ENCODE measurements at places on chromosomes 4 and X.

DNA sequence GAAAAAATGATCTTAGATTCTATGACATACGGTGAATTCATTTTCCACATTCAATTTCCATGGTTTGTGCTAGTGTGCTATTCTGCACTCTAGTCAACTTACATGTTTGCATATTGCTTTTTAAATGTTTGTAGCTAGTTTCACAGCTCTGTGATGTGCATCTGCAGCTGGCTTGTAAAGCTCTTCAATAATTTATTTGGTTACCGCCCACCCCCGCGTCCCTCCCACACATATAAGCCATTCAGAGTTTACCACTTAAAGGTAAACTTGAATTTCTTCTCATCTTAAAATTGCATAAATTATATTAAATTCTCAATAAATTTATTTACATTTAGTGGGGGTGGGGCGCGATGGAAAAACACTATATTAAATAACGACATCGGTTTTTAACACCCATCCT is 291 bp upstream of the NBDY start:
- no peak for DNase-seq

GRCh38 chr4:64796581-64796980 is 387.3 kb upstream of the TECRL start:
- no peak for DNase-seq

GRCh38 chr4:137998666-137999429 is 243.3 kb downstream of the SLC7A11 start:
- DNase-seq = peak; percentile 25

- DNase-seq = no peak
Observed at GRCh38 chr4:26558166-26558895, 25.6 kb upstream of the TBC1D19 start.

DNA sequence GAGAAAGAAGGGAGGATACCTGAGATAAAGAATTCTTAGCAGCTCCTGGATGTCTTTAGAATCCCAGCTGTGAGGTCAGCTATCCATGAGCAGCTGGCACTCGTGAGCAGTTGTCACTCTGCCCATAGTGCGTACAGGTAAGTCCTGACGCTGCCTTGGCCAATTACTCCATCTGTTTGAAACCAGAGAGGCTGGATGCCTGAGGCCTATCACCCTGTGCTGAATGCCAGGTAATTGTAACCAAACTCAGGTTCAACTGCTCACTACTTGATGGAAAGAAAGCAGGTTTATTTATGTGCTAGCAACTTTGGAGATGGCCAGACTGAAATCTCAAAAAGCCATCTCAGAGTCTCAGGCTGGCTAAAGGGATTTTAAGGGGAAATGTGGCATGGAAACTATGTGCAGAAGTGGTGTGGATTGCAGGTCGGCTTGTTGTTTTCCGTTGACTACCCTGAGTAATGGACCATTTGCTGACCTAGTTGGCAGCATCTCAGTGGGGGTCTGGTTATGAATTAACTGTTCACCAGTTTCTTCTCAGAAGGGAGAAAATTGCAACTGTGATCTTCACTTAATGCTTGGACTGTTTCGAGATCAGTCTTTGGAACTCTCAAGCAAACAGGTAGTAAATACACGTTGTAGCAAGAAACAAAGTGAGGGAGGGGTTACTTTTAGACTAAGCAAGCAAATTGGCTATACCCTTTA is 1614.0 kb upstream of the PCDH10 start:
- no peak for DNase-seq

DNA sequence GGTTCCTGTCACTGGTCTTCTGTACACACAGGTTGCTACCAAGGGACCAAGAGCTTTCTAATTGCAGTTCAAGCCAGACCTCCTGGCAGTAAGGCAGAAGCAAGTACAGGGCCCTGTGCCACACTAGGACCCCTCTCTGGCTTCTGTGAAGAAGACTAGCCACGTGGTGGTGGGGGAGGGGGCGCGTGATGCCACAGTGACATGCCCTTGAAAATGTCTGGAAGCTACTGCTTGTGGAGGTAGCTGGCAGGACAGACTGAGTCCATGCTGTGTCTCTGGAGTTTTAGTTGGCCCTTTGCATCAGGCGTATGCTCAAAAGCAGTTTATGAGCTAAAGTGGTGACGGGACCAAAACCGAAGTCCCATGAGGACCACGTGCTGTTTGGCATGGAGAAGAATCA is 50.9 kb downstream of the RTL5 start:
- no peak for DNase-seq

- no peak for DNase-seq
Observed at GRCh38 chrX:12929701-12930100, 23.3 kb downstream of the TLR8 start.

GRCh38 chr4:90857081-90857820 is 730.1 kb downstream of the CCSER1 start:
- no peak for DNase-seq

- peak; percentile 16 for DNase-seq
Observed at GRCh38 chrX:95058815-95059214, 1384.8 kb downstream of the FAM133A start.

DNA sequence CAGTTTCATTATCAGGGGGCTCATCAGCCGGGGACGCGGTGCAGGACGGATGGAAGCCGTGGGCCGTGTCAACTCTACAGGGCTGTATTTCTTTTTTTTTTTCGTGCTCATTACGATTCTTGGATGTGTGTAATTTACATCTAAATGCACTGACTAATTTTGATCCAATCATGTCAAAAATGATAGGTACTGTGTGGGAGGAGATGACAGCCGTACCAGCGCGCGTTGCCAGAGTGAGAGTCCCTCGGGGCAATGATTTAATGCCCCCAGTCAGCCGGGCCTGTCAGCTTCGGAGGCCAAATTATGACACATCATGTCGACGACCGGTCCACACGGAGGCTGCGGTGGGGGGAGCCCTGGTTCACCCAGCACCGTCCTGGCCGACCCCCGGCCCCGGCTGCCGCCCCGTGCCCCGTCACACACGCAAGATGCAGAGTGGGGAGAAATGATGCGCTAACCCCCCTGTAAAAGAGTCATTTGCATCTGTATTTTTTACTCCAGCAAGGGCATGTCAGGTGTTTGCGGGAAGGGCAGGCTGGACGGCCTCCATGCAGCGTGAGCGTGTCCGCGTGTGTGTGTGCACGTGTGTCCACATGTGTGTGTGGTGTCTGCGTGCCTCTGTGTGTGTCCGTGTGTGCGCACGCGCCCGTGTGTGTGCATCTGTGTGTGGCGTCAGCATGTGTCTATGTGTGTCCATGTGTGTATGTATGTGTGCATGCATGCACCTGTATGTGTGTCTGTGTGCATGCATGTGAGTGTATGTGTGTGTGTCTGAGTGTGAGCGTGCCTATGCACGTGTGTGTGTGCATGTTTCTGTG is 74.3 kb upstream of the PPP2R3B start:
- no peak for DNase-seq

DNA sequence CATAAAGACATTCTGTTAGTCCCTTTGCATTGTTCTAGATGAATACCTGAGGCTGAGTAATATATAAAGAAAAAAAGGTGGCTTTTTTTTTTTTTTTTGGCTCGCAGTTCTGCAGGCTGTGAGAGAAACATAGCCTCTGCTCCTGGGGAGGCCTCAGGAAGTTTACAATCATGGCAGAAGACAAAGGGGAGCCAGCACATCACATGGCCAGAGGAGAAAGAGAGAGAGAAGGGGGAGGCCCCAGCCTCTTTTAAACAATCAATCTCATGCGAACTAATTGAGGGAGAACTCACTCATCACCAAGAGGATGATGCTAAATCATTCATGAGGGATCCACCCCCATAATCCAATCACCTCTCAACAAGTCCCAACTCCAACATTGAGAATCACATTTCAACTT is 364.0 kb upstream of the EPHA5 start:
- no peak for DNase-seq

DNA sequence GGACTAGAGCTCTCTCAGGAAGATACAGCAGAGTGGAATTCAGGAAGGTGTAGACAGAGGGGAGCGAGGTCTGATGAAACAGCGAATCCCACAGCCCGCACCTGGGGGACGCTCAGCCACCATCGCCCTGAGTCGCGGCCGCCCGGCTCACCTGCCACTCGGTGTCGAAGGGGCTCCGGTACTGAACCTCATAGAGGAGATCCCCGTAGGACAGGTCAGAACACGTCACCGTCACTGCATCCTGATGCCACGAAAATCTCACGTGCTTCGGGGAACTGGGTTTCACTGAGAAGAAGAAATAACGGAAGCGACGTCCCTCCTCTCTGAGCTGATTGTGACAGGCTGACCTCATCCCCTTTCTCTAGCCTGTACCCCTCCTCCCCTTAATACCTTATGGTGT is 10.2 kb downstream of the CRLF2 start:
- no peak for DNase-seq

DNA sequence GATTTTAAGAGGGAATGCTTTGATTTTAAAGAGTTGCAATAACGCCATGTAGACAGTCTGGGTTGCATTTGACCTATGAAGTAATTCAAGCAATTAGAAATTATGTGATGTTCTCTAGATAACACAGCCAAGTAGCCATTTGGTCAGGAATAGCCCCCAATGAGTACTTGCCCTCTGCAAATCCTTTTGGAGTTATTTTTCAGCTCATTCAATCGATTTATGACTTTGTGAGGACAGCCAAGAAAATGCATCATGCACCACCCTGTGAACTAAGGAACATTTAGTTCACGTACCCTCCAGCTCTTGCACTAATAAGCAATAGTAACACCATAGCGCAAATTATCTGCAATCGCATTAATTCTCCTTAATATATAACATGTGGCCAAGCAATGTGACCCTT is 552.6 kb upstream of the INTU start:
- no peak for DNase-seq

GRCh38 chrX:44244008-44244407 is 99.5 kb downstream of the EFHC2 start:
- DNase-seq = peak; percentile 17

GRCh38 chr4:112127048-112127637 is 18.1 kb upstream of the FAM241A start:
- no peak for DNase-seq

DNA sequence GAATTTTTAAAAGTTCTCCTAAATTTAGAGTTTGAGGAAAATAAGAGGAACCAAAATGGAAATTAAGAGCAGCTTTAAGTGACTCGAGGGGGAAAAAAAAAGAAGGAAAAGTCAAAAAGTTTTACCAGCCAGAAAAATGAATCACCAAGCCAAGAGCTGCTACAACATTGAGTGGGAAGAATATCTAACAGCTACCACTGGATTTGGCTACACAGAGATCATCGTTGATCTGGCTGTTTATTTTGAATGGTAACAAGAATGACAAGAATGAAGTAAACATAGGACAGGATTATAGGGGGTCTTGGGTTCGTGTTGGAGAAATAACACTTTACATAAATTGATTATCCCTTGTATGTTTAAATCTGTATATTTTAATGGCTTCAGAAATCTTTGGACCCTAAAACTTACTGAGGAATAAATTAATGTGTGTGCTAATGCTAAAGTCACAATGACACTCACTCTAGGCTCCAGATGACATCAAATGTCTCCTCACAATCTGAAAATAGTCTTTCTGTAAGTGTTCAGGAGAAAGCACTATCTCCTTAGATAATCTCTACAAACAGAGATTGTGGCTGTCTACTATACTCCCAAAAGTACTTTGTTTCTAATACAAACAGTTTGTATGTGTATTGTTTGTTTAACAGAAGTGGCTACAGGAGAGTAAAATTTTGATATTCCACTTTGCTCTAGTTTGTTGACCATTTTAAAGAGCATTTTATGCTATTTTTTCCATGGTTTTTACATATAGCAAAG is 3.1 kb upstream of the CSN3 start:
- DNase-seq = no peak

DNA sequence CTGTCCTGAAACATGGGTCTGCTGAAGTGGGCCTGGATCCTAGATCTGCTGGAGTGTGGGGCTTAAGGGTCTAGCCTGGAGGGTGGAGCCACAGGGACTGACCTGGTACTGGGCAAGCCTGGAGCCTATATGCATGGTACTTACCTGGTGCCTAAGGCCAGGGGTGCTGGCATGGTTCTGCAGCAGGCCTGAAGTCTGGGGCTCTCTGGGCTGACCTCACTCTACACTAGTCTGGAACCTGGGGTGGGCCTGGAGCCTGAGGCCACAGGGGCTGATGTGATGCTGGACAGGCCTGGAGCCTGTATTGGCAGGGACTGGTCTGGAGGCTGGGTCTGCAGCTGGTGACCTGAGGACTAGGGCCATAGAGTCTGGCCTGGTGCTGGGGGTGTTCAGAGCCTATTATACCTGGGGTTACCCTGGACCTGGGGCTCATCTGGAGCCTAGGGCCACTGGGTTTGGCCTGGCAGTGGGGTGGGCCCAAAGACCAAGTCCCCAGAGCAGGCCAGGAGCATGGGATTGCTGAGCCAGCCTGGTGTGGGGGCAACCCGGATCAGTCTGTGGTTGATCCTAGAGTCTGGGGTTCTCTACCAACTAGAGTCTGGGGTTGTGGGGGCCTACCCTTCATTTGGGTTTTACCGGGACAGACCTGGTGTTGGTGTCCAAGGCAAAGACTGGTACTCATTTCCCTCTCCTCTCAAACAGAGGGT is 179.6 kb downstream of the SLC4A4 start:
- no peak for DNase-seq

GRCh38 chrX:27307546-27307945 is 155.6 kb downstream of the PPP4R3C start:
- DNase-seq = no peak

GRCh38 chrX:16722481-16722880 is 3.1 kb downstream of the SYAP1 start:
- DNase-seq = no peak

GRCh38 chrX:11445540-11445939 is 152.3 kb downstream of the AMELX start:
- DNase-seq = no peak

DNA sequence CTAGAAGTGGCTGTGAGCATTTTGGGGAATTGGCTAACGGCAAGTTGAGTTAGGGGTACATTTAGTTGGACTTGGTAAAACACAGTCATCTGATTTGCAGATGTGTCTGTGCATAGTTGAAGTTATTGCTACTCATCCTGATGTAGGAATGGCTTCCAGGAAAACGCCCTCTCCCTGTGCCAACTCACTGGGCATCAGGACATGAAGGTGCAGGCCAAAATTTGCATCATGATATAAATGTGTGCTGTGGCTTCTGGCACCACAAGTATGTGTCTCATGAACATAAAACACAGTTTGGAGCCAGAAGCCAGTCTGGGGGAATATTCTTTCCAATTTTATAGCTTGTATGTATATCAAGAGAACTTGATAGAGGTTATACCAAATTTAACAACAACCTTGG is 54.2 kb upstream of the CBR4 start:
- no peak for DNase-seq

GRCh38 chrX:136176399-136176825 is 29.1 kb downstream of the FHL1 start:
- DNase-seq = peak; percentile 49

- peak; percentile 23 for DNase-seq
Observed at GRCh38 chr4:73662709-73663546, 42.7 kb upstream of the RASSF6 start.

DNA sequence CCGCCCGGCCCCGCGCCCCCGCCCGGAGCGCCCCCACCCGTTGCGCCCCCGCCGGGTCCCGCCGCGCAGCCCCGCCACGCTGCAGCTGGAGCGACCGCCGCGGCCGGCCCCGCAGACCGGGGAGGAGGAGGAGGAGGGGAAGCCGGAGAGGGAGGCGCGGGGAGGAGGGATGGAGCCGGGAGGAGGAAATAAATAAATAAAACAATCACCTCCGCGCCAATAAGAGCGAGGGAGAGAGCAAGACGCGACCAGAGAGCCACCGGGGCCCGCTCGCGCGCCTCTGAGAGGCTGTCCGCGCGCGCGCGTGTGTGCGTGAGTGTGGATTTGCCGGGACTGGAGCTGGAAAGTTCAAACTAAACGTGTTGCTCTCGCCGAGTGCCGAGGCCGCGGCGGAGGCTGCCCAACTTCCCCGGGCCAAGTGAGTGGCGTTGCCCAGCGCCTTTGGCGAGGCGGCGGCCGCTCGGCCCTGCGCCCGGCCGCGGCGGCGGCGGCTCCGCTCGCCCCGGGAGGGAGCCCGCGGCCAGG is 2184.4 kb upstream of the TENM3 start:
- DNase-seq = peak; percentile 36

GRCh38 chr4:158214856-158215255 is 4.6 kb downstream of the TMEM144 start:
- DNase-seq = no peak
